ENCODE measurements at places on chromosomes 3 and 15. TPM values are rescaled to one million over a fixed set of nuclear protein-coding genes. Genes with fewer than 3 reads are reported as not detected.

GRCh38 chr3:126097801-126098200 lies 13.9 kb upstream of the SLC41A3 start:
- no peak for DNase-seq
- H3K4me1 ChIP-seq, result no peaks in the 10 kb centered on the region
- peaks cover 24% of the 10 kb centered on the region for H3K36me3 ChIP-seq

DNA sequence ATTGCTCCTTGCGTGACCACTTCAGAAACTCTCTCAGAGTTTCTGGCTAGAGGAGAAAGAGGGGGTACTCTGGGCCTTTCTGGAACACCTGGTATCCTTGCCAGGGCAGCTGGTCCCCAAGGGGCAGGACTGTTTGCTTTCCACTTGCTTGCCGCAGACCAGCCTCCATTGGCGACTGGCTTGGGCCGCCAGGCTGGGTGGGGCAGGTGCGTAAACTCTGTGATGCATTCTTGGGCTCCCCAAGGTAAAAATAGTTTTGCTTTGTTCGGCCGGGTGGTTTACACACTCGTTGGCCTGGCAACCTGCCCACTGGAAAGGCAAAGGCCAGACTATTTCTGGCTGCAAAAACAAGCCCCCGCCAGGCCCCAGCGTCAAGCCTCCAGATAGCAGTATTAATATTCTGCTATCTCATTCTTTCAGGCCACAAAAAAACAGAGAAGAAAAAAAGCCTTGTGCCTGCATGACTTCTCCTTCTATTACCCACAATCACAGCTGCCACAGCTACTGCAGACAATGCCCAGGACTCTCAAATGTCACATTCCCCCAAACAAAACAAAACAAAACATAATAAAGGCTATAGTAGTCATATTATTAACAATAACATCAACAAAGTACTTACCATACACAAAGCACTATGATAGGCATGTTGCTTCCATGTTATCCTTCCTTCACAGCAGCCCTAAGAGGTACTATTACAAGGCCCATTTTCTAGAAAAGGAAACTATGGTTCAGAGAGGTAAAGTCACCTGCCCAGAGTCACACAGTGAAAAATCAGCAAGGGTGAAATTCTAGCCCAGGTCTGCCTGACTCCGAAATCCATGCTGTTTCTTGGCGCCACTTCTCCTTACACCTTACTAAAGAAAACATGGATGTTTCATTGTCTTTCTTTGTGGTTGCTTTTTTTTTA lies 14.0 kb upstream of the SSUH2 start:
- no peak overlapping the region for H3K27ac ChIP-seq
- no peak overlapping the region for H3K4me3 ChIP-seq
- H3K4me1 ChIP-seq, result no peaks in the 10 kb centered on the region
- no peak for DNase-seq
- peaks cover 37% of the 10 kb centered on the region for H3K27me3 ChIP-seq

Gene CMC1
- 18.4 TPM for total RNA-seq

Gene CCR1
- 0.55 TPM for total RNA-seq

DNA sequence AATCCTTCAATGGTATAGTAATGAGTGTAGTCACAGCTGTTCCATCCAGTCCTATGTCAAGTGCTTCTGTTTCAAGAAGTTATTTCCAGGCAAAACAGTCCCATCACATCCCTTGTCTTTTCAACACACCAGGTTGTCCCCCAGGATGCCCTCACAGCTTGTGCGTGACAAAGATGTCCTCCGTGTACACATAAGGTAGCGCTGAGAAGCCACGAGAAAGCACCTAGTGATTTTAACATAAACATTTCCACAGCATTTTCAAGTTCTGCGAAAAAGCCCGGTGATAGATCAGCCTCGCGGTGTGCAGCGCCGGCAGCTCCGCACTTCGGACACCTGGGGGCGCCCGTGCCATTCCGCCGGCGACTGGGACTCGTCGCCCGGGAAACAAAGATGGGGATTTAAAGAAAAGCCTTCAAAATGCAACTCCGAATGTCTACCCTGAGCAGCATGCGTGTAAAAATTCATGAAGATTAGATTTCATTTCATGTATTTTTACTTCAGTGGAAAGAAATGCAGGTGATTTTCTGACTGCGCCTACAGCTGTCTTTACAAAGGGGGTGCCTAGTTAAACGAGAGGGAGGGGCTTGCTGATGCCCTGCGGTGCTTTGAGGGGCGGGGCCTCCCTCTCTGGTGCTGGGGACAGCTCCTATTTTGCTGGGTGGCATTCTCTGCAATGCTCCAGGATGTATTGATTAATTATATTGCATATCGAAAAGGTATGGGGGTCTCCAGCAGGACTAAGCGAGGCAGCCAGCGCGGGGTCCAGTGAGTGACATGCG lies 49.9 kb downstream of the KY start:
- peaks cover 11% of the 10 kb centered on the region for H3K27me3 ChIP-seq
- peak; percentile 45 for DNase-seq
- no peak overlapping the region for H3K27ac ChIP-seq
- H3K4me3 ChIP-seq, result peak overlapping the region; percentile 55
- no peaks in the 10 kb centered on the region for H3K36me3 ChIP-seq
- H3K4me1 ChIP-seq, result peaks cover 10% of the 10 kb centered on the region

GRCh38 chr15:63135281-63135680 lies 13.6 kb downstream of the LACTB start:
- no peak overlapping the region for H3K27ac ChIP-seq
- H3K4me3 ChIP-seq, result no peak overlapping the region
- DNase-seq, result no peak
- H3K27me3 ChIP-seq, result no peaks in the 10 kb centered on the region

Gene GOLGA6L10
- 4.7 TPM for total RNA-seq

DNA sequence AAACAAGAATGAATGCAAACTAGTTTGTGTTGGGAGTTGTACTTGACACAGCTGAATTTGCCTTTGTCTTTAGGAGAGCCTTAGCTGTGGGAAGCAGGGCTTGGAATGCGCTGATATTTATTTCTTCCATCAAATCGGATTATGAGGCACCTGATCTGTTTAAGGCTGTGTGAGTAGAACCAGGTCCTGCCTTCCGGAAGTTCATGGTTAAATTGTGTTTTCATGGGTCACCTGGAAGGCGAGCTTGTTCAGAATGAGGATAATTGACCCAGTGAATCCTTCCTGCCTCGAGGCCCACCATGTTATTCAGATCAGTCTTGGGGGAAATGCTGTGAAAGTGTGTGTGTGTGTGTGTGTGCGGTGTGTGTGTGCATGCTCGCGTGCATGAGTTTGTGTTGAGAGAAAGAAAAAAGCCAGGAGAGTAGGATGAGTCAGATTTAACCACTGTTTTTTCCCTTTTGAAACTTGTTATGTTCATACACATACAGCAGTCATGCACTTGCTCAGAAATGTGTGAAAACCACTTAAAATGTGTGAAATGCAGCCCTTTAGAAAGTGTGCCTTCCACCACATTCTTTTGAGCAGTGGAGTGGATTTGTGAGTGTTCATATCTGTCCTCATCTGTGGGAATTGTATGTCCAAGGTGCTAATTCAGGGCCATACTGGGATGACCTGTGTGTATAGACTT lies 36.7 kb downstream of the SMAD3 start:
- no peak overlapping the region for H3K27ac ChIP-seq
- H3K4me1 ChIP-seq, result peaks cover 39% of the 10 kb centered on the region
- H3K4me3 ChIP-seq, result no peak overlapping the region
- no peak for DNase-seq

DNA sequence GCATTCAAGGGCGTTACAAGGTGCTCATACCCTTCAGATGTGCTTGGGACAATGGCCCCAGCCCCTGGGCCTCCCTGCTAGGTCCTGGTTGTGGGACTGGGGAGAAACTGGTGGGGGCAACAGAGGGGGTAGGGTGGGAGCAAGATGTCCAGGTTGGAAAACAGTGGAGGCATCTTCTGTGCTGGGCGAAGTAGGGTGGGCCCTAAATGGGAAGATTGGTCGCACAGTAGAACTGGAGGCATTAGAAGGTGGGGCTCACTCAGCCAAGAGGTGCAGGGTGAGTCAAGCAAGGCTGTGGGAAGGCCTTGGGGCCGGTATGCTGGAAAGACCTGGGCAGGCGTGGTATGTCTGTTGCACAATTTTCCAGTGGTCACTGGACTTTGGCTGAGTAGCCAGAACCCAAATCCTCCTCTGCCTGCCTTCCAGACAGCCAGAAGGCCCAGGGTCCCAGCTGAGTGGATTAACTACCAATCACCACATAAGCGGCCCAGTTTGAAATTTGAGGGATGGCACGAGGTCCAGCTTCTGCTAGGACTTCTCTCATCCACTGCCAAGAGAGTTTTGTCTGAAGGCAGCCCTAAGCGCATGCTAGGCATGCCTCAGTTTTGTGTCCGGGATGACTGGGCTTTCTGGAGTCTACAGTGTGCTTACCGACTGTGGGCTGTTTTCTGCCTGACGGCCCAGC lies 74.5 kb downstream of the LSM3 start:
- no peaks in the 10 kb centered on the region for H3K36me3 ChIP-seq
- no peak overlapping the region for H3K4me3 ChIP-seq
- DNase-seq, result no peak
- no peaks in the 10 kb centered on the region for H3K4me1 ChIP-seq
- peaks cover 2% of the 10 kb centered on the region for H3K27me3 ChIP-seq
- H3K27ac ChIP-seq, result no peak overlapping the region

DNA sequence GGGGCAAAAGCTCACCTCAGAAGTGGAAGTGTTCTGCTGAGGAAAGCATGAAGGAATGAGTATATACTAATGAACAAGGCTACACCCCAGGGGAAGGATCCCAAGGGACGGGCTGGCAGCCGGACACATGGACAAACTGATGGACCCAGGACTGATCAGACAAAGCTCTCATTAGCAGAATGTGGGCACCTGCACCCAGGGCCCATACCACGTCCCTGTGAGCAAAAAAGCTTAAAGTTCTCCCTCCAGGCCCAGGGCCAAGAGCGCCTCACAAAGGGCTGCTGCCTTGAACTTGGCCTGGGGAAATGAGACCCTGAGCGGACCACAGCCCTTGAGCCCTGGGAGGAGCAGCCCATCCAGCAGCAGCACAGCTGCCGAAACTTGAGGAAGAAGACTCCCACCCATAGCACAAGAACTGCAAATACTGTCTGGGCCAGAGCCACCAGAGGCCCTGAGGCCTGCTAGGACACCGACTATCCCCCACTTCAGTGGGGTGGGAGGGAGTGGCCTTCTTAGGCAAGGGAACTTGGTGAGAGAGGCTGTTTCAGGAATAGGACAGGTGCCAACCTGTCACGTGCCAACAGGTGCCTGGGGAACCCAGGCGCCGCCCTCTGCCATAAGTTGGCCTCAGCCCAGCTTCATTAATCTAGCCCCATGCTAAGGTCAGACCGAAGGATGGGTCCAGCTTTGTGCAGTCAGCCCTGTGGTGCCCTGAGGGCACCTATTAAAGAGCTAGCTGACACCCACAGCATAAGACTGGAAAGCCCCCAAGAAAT lies 2.3 kb upstream of the GMPPB start:
- peaks cover 20% of the 10 kb centered on the region for H3K36me3 ChIP-seq
- H3K4me1 ChIP-seq, result peaks cover 11% of the 10 kb centered on the region
- H3K4me3 ChIP-seq, result no peak overlapping the region

- no peaks in the 10 kb centered on the region for H3K36me3 ChIP-seq
- no peak overlapping the region for H3K4me3 ChIP-seq
- peaks cover 12% of the 10 kb centered on the region for H3K27me3 ChIP-seq
- DNase-seq, result no peak
Observed at GRCh38 chr3:41175365-41175764, 23.9 kb upstream of the CTNNB1 start.

- H3K4me3 ChIP-seq, result no peak overlapping the region
- no peak overlapping the region for H3K27ac ChIP-seq
- no peaks in the 10 kb centered on the region for H3K4me1 ChIP-seq
- no peaks in the 10 kb centered on the region for H3K27me3 ChIP-seq
Observed at GRCh38 chr3:56113231-56113630, 355.0 kb downstream of the ERC2 start.

DNA sequence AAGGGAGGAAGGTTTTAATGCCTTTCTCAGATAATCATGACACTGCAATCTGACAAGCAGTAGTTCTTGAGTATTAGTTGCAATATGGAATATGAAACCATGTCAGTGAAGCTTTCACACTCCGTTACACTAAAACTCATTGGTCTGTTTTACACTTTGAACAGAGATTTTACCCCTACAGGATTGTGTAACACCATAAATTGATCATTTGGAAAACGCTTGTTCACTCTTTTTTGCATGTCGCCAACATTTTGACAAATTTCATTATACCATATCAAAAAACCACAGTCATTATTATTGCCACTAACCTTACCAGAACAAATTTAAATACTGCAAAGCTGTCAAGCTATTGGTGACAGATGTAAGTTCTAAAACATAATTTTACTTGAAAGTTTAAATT lies 404.8 kb upstream of the THBS1 start:
- H3K4me3 ChIP-seq, result no peak overlapping the region
- H3K27me3 ChIP-seq, result peaks cover 9% of the 10 kb centered on the region
- no peak overlapping the region for H3K27ac ChIP-seq
- H3K36me3 ChIP-seq, result no peaks in the 10 kb centered on the region
